ENCODE measurements at places on chromosomes 12 and 14. TPM values are rescaled to one million over a fixed set of nuclear protein-coding genes. Genes with fewer than 3 reads are reported as not detected.

- H3K4me3 ChIP-seq = no peak overlapping the region
- H3K36me3 ChIP-seq = no peaks in the 10 kb centered on the region
- no peak overlapping the region for H3K27ac ChIP-seq
- H3K4me1 ChIP-seq = no peaks in the 10 kb centered on the region
- H3K27me3 ChIP-seq = no peaks in the 10 kb centered on the region
Measured at GRCh38 chr14:70724944-70725343, 83.2 kb downstream of the TTC9 start.

DNA sequence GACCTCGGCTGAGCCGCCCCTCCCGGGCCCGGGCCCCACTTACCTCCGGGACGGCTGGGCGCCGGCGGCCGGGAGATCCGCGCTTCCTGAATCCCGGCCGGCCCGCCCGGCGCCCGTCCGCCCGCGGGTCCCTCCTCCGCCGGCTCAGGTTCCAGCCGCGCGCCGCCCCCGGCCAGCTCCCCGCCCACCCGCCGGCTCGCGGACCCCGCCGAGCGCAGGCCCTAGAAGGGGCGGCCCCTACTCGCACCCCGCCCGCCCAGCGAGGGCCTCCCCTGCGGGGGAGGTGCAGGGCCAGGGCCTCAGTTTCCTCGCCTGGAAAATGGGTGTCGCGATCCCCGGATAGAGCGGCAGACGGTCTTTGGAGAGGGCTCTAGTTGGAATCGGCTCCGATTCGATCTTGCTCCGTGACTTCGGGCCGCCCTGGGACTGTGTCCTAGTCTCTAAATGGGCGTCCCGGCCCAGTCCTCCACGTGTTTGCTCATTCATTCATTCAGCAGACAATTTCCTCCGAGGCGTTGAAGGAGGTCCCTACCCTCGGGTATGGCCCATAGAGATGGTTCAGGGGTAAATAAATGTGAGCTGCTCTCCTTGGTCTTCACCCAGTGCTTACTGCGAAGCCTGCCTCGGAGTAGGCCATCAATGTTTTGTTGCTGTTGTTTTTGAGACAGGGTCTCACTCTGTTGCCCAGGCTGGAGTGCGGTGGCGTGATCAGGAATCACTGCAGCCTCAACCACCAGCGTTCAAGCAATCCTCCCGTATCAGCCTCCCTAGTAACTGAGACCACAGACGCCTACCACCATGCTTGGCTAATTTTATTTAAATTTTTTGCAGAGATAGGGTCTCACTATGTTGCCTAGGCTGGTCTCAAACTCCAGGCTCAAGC, at the start of gene TRPV4:
Gene TRPV4, minus strand, starts transcription at position 92 of the 883 bp plus-strand sequence. CDS start 18,602 bp downstream, outside the sequence.
- H3K27ac ChIP-seq = no peak within 1 kb of the TSS
- H3K4me3 ChIP-seq = peak within 1 kb of the TSS; percentile 41
- peaks cover 2% of the 10 kb centered on the region for H3K4me1 ChIP-seq
- no peaks in the 10 kb centered on the region for H3K36me3 ChIP-seq

- peaks cover 67% of the 10 kb centered on the region for H3K27me3 ChIP-seq
- peaks cover 3% of the 10 kb centered on the region for H3K4me1 ChIP-seq
- no peak for DNase-seq
- no peak overlapping the region for H3K4me3 ChIP-seq
Measured at GRCh38 chr14:38210587-38211216, 3.0 kb downstream of the SSTR1 start.

GRCh38 chr12:19988001-19988400, 380.3 kb upstream of the PDE3A start:
- no peak overlapping the region for H3K27ac ChIP-seq
- H3K27me3 ChIP-seq = no peaks in the 10 kb centered on the region
- H3K4me1 ChIP-seq = no peaks in the 10 kb centered on the region
- no peak overlapping the region for H3K4me3 ChIP-seq

GRCh38 chr12:113399490-113399889, 4.2 kb downstream of the SDS start:
- no peaks in the 10 kb centered on the region for H3K36me3 ChIP-seq
- no peak overlapping the region for H3K4me3 ChIP-seq
- H3K27ac ChIP-seq = no peak overlapping the region
- no peak for DNase-seq

DNA sequence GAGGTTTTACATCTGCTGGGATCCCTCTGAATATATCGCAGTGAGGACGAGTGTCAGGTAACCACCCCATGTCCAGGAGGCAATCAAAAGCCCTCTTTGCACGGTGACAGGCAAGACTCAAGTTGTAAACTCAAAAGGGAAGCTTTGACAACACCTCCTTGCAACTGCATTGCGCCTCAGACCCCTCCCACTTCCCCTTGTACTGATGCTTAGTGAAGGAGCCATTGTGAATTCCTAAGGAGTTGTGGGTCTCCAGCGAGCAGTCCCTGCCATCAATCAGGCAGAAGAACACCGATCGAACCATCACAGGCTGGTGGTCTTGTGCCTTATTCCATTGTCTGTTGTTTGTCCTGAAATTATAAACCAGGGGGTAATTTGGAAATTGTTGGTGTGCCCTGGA, 112.6 kb downstream of the CCDC60 start:
- no peak overlapping the region for H3K4me3 ChIP-seq
- peaks cover 2% of the 10 kb centered on the region for H3K4me1 ChIP-seq
- DNase-seq = no peak
- H3K27me3 ChIP-seq = peaks cover 4% of the 10 kb centered on the region
- H3K27ac ChIP-seq = no peak overlapping the region

GRCh38 chr14:61703342-61704129, 8.2 kb downstream of the HIF1A start:
- H3K36me3 ChIP-seq = peaks cover 34% of the 10 kb centered on the region
- H3K4me3 ChIP-seq = peak overlapping the region; percentile 43
- DNase-seq = no peak
- H3K27me3 ChIP-seq = no peaks in the 10 kb centered on the region
- peaks cover 67% of the 10 kb centered on the region for H3K4me1 ChIP-seq

- H3K4me1 ChIP-seq = no peaks in the 10 kb centered on the region
- no peak overlapping the region for H3K27ac ChIP-seq
- H3K36me3 ChIP-seq = no peaks in the 10 kb centered on the region
- peak; percentile 69 for DNase-seq
- no peak overlapping the region for H3K4me3 ChIP-seq
Measured at GRCh38 chr12:118714051-118714460, 267.3 kb upstream of the SRRM4 start.

GRCh38 chr14:96592591-96593386, 90.6 kb downstream of the PAPOLA start:
- peak overlapping the region; percentile 16 for H3K27ac ChIP-seq
- no peaks in the 10 kb centered on the region for H3K36me3 ChIP-seq
- H3K27me3 ChIP-seq = peaks cover 15% of the 10 kb centered on the region
- peak; percentile 92 for DNase-seq

- peaks cover 5% of the 10 kb centered on the region for H3K27me3 ChIP-seq
- DNase-seq = no peak
- H3K4me1 ChIP-seq = peaks cover 2% of the 10 kb centered on the region
- H3K36me3 ChIP-seq = no peaks in the 10 kb centered on the region
Measured at GRCh38 chr14:24802236-24802635, 168.2 kb upstream of the GZMB start.

GRCh38 chr12:88472248-88472647, 108.0 kb downstream of the KITLG start:
- no peak overlapping the region for H3K27ac ChIP-seq
- no peaks in the 10 kb centered on the region for H3K27me3 ChIP-seq
- no peak for DNase-seq
- no peak overlapping the region for H3K4me3 ChIP-seq
- no peaks in the 10 kb centered on the region for H3K4me1 ChIP-seq

- H3K36me3 ChIP-seq = no peaks in the 10 kb centered on the region
- no peaks in the 10 kb centered on the region for H3K27me3 ChIP-seq
- no peak overlapping the region for H3K27ac ChIP-seq
- DNase-seq = no peak
- no peak overlapping the region for H3K4me3 ChIP-seq
Measured at GRCh38 chr14:81144824-81145603, 75.7 kb downstream of the GTF2A1 start.

GRCh38 chr14:52485350-52485960, 66.8 kb downstream of the TXNDC16 start:
- no peaks in the 10 kb centered on the region for H3K27me3 ChIP-seq
- peaks cover 22% of the 10 kb centered on the region for H3K36me3 ChIP-seq
- H3K4me3 ChIP-seq = no peak overlapping the region
- H3K4me1 ChIP-seq = peaks cover 7% of the 10 kb centered on the region

DNA sequence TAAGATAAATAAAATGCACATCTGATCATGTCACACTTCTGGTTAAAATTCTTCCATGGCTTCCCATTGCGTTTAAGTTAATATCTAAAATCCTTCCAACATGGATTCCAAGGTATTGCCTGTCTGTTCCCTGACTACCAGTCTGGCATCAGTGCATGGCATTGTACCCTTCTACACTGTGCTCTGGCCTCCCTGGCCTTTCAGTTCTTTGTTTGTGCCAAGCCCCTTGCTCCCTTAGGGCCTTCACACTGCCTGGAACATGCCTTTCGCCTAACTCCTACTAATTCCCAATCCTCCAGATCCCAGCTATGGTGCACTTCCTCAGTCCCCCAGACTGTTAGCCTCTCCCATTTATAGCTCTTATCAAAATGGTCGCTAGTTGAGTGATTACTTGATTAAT, 6.3 kb downstream of the CIPC start:
- H3K36me3 ChIP-seq = peaks cover 18% of the 10 kb centered on the region
- H3K27ac ChIP-seq = no peak overlapping the region
- H3K4me1 ChIP-seq = peaks cover 9% of the 10 kb centered on the region
- DNase-seq = no peak
- H3K4me3 ChIP-seq = no peak overlapping the region

DNA sequence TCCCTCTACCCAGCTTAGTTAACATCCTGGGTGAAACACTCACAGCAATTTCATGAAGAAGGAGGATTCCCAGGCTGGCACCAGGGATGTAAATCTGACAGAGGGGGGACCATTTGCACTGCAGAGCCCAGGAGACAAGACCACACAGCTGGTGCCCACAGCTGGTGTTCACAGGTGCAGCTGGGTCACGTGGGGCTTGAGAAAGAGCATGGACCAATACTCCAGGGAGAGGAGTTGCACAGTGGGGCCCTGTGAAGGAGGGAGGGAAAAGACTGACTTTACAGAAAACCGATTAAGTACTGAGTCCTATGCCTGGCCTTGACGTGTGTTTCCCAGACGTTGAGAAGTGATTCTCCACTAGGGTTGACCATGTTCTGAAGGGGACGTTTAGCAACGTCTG, 1316.7 kb upstream of the TMEM132C start:
- H3K36me3 ChIP-seq = no peaks in the 10 kb centered on the region
- H3K27me3 ChIP-seq = no peaks in the 10 kb centered on the region
- no peaks in the 10 kb centered on the region for H3K4me1 ChIP-seq
- DNase-seq = no peak
- H3K27ac ChIP-seq = no peak overlapping the region

- no peak for DNase-seq
- H3K36me3 ChIP-seq = peaks cover 12% of the 10 kb centered on the region
- H3K4me1 ChIP-seq = peaks cover 51% of the 10 kb centered on the region
Measured at GRCh38 chr12:27012982-27013255, 1.3 kb downstream of the TM7SF3 start.

DNA sequence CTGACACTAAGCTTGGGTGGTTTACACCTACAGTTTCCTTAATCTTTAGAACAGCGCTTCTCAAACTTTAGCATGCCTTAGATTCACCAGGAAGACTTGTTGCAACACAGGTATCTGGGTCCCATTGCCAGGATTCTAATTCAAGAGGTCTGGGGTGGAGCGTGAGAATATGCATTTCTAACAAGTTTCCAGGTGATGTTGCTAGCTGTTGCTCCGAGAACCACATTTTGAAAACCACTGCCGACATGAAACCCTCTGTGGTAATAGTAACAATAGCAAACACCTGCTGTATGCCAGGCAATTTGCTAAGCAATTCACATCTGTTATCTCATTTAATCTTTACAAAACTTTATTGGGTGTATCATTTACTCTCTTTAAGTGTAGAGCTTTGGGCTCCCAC, 58.6 kb downstream of the TRHDE start:
- no peak overlapping the region for H3K4me3 ChIP-seq
- no peaks in the 10 kb centered on the region for H3K4me1 ChIP-seq
- DNase-seq = no peak
- H3K27ac ChIP-seq = no peak overlapping the region

DNA sequence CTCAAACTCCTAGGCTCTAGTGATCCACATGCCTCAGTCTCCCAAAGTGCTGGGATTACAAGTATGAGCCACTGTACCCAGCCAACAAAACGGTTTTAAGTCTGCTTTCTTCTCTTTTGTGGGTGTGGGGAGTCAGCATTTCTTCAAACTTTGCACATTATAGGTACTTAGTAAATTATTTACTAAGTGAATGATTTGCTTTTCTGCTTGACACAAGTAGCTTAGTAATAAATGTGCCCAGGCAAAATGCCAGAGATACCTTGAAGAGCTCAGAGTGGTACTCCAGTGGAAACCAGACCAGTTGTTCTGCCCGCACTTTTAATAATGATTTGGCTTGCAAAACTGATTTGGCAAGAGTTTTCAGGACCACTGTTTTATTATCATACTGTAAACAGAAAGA, 15.0 kb downstream of the DEPDC4 start:
- H3K27ac ChIP-seq = no peak overlapping the region
- no peak overlapping the region for H3K4me3 ChIP-seq
- no peaks in the 10 kb centered on the region for H3K4me1 ChIP-seq
- no peaks in the 10 kb centered on the region for H3K27me3 ChIP-seq

DNA sequence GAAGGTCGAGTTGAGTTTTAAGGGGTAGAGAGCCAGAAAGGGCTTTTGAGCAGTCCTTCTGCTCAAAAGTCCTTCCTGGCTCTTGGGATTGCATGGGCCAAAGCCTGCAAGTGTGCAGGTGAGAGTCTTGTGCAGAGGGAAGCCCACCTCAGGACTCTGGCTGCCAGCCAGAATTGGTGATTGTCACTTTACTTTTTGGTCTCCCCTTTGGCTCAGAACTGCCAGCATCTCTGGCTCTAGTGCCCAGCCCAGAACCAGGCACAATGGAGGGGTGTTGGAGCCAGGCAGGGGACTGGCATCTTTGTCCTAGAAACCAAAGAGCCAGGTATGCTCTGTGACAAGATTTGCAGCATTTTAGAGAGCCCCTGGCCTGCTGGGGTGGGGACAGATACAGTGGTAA, 23.5 kb downstream of the FAM222A start:
- H3K4me1 ChIP-seq = no peaks in the 10 kb centered on the region
- H3K27ac ChIP-seq = no peak overlapping the region
- H3K36me3 ChIP-seq = no peaks in the 10 kb centered on the region
- DNase-seq = no peak
- H3K4me3 ChIP-seq = no peak overlapping the region
- peaks cover 26% of the 10 kb centered on the region for H3K27me3 ChIP-seq

DNA sequence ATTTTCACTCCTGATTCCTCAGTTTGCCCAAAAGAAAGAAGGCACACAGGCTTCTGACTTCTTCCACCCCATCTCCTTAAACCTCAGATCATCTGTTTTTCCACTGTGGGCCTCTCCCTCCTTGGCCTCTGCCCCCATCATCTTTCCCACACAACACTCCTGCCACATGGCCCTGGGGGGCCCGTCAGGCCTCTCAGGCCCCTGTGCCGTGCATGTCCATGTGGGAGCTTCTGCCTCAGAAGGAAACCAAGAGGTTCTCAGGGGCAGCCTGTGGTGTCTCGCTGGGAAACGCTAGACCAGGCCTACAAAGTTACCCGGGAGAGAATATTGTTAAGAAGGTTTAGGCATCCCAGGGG, 8.0 kb downstream of the KLHL33 start:
- no peaks in the 10 kb centered on the region for H3K36me3 ChIP-seq
- peak overlapping the region; percentile 80 for H3K27ac ChIP-seq
- H3K27me3 ChIP-seq = no peaks in the 10 kb centered on the region
- peaks cover 22% of the 10 kb centered on the region for H3K4me1 ChIP-seq

The KRT85 gene
- total RNA-seq = not detected

The MYF5 gene
- not detected for total RNA-seq

The WIF1 gene
- not detected for total RNA-seq

The KRT73 gene
- total RNA-seq = 0.09 TPM

The ARHGAP9 gene
- total RNA-seq = 103 TPM

The VDR gene
- 267 TPM for total RNA-seq

The KLRB1 gene
- not detected for total RNA-seq

The TAS2R9 gene
- not detected for total RNA-seq

The OR6C70 gene
- total RNA-seq = not detected

All from activated CD4-positive, alpha-beta T cell treated with anti-CD3 and anti-CD28 coated beads, Interleukin-2, amount 10 ng/mL, durations not matched to agents 24 days and 14 days (primary cell).